Karpas-422 (cell line): ENCODE measurements at places on chromosomes 1 and 21.

- peak; percentile 97 for DNase-seq
Observed at GRCh38 chr1:112955773-112956543, at the start of gene SLC16A1. Gene SLC16A1, minus strand, starts transcription at chr1:112956196. Its CDS starts 26,888 bp downstream, at chr1:112929308.

GRCh38 chr1:6775261-6776043 is 9.8 kb upstream of the CAMTA1 start:
- DNase-seq: peak; percentile 62

- DNase-seq: no peak
Observed at GRCh38 chr1:96208428-96208827, 513.2 kb upstream of the PTBP2 start.

GRCh38 chr1:217133092-217133491 is 409.9 kb upstream of the ESRRG start:
- DNase-seq: no peak

DNA sequence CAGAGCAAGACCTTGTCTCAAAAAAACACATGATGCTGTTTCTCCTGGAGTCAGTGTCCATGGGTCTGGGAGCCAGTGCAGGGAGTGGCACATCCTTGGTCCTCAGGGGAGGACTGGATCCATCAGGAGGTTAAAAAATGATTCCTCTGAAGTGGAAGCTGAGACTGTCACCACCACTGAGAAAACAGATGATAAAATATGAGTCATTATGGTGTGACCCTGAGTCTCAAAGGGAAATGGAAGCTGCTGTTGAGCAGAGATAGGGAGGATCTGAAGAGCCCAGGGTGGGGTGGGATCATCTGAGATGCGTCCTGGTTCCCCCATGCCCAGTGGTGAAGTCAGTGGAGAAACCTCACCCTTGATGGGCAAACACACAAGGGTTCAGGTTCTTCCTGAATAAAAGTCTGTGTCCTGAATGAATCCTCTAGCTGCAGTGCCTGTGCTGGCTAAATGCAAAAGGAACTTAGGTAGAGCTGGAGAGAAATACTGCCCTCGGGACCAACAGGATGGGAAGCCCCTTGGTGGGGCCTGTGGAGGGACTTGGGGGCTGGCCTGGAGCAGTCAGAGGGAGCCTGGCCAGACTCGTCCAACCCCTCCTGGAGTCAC is 61.6 kb upstream of the TENT5B start:
- no peak for DNase-seq

GRCh38 chr1:52192436-52192835 is 50.5 kb downstream of the ZFYVE9 start:
- DNase-seq: no peak

GRCh38 chr1:240332672-240333071 is 241.0 kb downstream of the FMN2 start:
- DNase-seq: no peak

GRCh38 chr1:63892632-63893395 is 119.0 kb downstream of the ROR1 start:
- peak; percentile 62 for DNase-seq

- no peak for DNase-seq
Observed at GRCh38 chr1:155507945-155508344, 54.7 kb downstream of the ASH1L start.

DNA sequence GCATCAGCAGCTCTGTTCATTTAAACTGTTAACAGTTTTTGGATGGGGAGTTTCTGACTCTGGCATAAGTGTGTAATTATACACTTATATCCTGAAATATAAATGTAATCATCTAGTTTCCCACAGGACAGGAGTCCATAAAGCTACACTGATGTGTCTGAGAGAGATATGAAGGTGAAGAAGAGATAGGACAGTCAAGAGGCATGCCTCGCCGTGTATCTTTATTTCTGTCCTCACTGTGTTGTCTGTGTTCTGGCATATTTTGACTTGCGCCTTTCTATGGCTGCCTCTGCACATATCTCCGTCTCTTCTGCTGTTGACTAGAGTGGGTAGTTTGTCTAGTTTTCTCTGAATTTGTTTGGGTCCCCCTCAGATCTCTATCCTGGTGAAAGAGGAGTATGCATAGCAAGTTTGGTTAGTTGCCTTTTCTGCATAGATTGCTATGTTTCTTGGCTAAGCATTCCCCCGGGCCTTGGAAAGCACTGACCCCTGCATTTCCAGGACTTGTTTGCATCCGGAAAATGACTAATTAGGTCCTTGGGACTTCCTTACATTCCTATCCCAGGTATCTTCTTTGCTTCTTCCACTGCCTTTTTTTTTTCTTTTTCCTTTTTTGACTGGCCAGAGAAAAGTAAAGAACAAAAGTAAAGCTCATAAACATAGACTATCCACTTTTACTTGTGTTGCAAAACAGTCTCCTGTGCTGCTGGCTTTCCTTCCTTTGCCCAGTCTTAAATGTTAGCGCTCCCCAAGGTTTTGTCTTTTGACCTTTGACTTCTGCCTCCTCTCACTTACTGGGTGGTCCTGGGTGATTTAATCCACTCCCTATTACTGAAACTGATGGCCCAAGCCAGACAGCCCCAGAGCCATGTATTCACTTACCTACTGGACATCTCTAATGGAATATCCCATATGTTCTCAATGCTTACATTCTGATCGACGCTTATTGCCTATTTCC is 27.6 kb upstream of the CNN3 start:
- no peak for DNase-seq

GRCh38 chr1:111364690-111365089 is 62.8 kb downstream of the OVGP1 start:
- DNase-seq: no peak

DNA sequence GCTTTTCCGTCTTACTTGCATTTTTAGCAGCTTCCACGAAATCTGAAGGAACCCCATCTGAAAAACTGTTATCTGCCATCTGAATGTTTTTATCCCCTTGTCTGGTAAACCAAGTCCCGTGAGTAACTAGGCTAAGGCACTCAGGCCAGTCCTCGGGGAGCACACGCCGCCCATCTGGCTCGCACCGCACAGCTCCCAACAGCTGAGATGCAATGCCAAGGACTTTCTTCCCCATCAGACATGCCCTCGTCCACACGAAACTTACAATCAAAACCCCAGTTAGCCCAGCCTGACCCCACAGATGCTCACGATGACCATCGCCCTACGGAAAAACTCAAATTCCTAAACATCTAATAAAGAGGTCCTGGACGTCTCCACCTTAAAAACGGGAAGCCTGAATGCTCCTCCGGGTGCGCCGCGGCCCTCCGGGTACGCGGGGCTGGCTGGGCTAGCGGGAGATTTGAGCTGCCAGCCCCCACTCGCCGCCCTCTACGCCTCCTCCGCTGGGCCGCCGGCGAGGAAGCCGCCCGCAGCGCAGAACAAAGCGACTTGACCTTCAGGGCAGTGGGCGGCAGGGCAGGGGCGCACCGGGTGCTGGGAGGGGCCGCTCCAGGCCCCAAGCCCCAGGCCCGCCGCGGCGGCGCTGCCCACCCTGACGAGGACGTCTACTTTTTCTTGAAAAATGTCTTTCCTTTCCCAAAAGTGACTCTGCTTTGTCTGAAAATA is 36.6 kb downstream of the CD58 start:
- no peak for DNase-seq

GRCh38 chr21:33116676-33117075 is 46.7 kb downstream of the OLIG1 start:
- no peak for DNase-seq

DNA sequence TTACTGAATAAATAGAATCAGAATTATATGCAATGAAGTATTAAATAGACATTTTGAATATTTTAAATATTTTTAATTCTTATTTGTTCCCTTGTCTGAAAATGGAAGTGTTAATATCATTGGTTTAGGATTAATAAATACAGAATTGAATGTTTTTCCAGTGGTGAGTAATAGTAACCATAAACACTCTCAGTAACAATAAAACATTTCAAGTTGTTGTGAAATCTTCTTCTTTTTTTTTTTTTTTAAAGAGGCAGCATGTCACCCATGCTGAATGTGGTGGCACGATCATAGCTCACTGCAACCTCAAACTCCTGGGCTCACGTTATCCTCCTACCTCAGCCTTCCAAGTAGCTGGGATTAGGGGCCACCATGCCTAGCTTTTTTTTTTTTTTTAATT is 86.2 kb upstream of the ZBTB18 start:
- no peak for DNase-seq

- DNase-seq: no peak
Observed at GRCh38 chr1:53685272-53686051, 53.5 kb downstream of the GLIS1 start.

- DNase-seq: no peak
Observed at GRCh38 chr21:36354918-36355680, 30.1 kb upstream of the CHAF1B start.

DNA sequence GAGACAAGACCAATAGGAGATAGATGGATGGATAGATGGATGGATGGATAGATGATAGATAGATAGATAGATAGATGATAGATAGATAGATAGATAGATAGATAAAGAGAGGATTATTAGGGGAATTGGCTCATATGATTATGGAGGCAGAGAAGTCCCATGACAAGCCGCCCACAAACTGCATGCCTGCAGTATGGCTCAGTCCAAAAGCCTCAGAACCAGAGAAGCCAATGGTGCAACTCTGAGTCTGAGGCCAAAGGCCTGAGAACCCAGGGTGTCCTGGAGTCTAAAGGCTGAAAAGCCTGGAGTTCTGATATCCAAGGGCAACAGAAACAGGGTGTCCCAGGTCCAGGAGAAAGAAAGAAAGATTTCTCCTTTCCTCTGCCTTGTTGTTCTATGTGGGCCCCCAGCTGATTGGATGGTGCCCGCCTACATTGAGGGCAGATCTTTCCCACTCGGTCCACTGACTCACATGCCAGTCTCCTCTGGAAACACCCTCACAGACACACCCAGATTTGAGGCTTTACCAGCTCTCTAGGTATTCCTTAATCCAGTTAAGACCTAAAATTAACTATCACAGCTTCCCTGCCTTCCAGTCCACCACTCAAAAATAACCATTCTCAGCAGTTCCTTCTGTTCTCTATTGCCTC is 39.6 kb upstream of the IRF2BP2 start:
- no peak for DNase-seq

DNA sequence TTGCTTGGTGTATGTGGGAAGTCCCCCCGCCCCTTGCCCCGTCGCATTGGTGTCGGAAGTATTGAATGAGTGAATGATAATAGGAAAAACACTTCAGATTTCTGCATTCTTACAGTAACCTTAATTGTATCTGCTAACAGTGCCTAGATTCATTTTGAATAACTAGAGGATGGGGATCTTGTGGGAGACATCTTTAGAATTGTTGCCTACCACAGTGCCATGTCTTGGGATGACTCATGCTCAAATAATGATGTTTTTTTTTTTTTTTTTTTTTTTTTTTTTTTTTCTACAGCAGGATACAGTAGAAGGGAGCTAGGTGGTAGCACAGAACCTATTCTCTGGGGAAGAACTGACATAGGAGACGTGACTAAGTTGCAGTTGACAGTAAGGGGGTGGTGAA is 237.9 kb downstream of the USP25 start:
- no peak for DNase-seq

DNA sequence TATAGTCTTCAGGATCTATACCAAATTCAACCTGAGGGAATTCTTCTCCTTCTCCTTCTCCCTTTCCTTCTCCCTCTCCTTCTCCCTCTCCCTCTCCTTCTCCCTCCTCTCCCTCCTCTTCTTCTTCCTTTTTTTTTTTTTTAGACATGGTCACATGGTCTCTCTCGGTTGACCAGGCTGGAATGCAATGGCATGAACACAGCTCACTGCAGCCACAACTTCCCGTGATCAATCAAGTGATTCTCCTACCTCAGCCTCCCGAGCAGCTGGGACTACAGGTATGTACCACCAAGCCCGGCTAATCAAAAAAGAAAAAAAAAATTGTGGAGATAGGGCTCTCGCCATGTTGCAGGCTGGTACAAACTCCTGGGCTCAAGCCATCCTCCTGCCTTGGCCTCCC is 51.5 kb downstream of the DNAI4 start:
- DNase-seq: no peak

DNA sequence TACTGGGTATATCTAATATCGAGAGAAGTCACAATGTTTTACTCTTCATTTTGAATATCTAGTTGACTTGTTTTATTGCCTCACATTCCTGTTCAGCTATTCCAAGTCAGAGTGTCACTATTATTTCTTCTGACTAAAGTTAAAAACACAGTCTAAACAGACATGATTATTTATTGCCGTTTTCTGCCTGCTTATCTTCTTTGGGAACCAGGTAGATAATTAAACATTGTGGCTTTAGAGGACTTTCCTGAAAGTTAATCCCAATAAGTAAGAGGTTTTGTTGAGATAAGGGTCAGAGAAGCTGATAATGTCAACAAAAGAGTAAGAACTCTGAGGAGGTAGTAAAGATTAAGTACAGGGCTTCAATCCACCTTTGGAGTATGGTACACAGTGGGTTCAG is 53.8 kb downstream of the PCNX2 start:
- DNase-seq: no peak

GRCh38 chr1:202237052-202237451 is 43.5 kb downstream of the LGR6 start:
- DNase-seq: peak; percentile 63

GRCh38 chr1:180693564-180694244 is 61.9 kb downstream of the XPR1 start:
- DNase-seq: no peak

DNA sequence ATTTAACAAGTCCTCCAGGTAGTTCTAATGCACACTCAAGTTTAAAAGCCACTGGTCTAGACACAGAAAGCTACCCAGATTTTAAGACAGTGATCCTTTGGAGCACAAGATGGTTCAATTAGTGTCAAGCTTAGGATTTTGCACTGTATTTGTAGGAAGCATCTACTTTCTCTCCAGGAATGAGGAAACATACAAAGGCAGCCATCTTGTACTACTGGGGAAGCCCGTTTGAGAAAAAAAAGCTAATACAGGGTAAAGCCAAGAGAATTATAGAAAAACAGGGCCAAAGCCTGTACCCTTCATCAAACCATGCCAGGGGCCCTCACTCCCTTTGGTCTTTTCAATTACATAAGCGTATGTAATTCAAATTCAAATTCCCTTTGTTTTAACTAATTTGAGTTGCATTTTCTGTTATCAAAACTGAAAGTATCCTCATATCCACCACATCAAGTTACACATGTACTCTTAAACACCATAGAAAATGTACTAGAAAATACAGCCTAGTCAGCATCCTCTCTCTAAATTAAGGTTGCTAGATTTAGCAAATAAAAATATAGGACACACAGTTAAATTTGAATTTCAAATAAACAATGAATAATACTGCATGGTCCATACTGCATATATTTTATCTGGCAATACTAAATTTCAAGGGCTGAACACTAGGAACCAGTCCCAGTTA is 17.4 kb downstream of the PIK3R3 start:
- DNase-seq: no peak
